ENCODE measurements at places on chromosomes 2 and 18.

- no peak for DNase-seq
Measured at GRCh38 chr2:224174990-224175389, 135.9 kb upstream of the SERPINE2 start.

DNA sequence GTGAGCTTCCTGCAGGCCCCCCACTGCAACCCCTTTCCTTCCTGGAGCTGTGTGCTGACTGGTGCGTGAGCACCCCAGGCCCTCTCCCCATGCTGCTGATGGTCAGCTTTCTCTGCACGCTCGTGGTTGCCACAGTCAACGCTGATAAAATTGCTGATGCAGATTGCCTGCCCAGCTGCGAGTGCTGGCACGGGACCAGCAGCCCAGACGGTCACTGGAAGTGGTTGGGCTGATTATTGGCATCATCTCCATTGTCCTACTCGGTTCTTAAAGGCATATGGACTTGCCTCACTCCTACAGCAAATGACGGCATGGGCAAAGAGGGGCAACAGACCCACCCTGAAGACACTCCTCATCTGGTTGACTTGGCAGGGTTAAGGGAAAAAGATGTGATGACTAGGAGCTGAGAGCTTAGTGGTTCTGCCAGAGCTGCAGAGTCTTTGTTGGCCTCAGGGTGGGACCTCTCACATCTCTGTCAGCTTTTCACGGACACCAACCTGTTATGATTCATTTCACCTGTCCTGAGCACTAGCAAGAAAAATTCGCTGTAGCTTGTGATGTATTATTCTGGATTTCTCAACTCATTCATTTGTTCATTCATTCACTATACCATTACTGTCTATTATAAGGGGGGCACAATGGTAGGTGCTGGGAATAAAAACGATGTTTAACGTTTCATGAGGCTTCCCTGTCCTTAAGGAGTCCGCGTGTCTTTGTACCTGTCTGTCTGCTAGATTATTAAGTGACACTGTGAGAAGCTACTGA, 38.4 kb downstream of the PAX8 start:
- DNase-seq = no peak

DNA sequence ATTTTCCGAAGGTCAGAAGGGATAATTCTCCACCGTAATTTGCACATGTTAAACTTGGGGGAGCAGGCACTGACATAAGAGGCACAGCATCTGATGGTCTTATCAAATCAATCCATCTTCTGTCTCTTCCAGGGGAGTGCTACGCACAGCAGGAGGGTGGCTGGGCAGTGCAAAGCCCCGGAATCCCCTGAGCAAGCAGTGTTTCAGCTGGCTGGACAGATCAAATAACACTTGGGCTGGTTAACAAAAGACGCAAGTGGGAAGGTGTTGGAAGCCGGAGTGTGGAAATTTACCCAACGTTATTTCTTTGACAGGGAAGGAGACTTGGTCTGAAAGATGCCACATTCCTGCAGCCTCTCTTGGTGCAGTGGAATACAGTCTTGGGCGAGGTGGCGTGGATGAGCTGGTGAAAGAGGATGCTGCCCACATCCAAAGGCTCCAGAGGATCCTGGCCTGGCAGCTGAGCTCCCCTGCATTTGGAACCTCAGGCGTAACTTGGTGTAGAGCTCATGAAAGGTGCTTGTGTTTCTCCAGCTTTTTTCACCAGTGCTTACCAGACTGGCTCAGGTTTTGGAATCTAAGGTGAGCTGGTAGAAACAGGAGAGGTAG, 103.0 kb downstream of the MAPK4 start:
- DNase-seq = no peak

DNA sequence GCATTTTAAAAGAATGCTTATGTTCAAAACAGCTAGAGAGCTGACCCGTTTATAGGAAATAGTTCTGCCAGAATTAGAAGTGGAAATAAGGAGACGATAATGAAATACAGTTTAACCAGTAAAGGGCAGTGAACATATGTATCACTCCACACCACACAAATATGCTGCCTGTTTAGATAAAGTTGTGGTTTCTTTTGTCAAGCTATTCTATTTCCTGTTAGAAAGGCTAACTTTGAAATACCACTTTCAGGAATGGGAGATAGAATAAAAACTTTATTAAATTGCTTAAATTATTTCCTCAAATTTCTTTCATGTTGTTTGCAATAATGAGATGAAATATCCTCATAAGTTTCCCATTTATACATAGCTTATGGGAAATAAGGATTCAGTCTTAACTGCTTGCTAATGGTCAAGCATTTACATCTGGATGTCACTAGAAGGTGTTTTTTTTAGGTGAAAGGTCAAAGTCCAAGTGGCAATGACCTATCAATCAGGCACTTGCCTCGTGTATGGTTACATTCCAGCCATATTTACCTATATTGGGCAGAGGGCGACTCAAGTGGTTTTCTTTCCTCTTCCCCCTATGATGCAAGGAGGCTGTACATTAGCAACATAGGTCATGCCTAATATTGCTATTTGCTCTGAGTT, 148.9 kb downstream of the ZEB2 start:
- DNase-seq = no peak

DNA sequence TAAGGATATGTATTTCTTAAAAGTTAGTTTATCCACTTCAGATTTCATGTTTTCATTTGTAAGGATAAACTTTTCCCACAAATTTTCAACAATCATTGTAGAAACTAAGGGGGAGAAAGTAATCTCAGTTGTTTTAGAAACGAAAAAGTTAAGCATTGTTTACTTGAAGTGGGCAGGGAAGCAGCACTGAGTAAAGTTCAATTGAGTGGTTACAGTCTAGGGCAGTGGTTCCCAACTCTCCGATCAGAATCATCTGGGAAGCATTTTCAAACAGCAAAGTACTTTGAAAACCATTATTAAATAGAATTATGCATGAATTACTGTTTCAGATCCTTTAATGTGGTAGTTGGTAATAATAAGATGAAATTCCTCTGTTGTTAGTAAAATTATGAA, 12.5 kb downstream of the MRPL35 start:
- DNase-seq = no peak

DNA sequence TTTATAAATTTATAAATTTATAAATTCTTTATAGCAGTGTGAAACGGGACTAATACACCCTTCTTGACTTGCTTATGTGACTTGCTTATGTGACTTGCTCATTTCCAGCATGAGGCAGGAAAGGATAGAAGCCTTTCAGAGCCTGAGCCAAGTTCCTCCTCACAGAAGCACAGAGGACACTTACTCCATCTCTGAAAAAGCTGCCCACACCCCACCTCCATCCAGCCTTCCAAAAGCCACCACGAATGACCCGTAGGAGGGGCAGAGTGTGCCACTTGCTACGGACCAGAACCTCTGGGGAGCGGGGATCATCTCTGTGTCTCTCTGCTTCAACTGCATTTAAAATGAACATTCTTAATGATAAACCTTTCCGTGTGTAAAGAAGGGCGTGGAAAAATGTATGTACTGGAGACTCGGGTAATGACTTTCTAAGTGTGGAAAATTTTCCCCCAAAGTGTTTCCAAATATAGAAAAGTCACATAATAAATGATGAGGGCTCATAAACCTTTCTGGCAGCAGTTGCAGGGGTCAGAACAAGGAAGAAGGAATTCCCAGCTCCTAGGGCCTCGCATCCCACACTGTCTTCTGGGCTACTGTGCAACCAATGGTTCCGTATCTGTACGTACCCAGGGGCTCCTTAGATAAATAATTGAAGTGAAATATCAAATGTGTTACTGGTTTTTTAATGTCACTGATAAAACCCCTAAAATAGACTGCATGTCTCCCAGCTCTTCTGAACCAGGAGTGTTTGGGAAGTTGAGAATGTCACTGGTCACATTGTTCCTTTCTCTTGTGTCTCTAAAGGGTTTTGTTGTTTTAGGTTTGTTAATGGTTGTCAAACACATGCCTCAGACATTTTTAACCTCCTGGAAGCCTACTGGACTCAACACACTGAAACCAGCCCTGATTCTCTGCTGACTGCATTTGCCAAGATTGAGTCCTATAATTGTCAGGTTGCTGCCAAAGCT, 104.5 kb upstream of the LTBP1 start:
- no peak for DNase-seq

DNA sequence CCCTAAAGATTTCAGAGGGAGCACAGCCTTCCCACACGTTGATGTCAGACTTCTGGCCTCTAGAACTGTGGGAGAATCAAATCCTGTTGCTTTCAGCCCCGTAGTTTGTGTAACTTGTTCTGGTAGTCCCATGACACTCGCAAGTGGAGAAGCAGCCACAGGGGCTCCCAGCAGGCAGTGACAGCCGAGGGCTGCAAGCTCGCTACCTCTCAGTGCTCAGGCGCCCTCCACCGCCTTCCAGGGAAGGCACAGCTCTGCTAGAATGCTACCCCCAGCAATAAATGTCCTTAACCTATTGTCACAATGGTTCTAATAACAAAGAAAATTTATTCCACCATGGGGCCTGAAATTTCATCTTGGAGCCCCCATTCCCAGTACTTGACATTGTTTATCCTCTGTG, 143.1 kb upstream of the ZNF236 start:
- no peak for DNase-seq

GRCh38 chr2:50575232-50575631, 456.7 kb downstream of the NRXN1 start:
- no peak for DNase-seq

GRCh38 chr2:10529611-10530010, 81.5 kb upstream of the ODC1 start:
- no peak for DNase-seq

DNA sequence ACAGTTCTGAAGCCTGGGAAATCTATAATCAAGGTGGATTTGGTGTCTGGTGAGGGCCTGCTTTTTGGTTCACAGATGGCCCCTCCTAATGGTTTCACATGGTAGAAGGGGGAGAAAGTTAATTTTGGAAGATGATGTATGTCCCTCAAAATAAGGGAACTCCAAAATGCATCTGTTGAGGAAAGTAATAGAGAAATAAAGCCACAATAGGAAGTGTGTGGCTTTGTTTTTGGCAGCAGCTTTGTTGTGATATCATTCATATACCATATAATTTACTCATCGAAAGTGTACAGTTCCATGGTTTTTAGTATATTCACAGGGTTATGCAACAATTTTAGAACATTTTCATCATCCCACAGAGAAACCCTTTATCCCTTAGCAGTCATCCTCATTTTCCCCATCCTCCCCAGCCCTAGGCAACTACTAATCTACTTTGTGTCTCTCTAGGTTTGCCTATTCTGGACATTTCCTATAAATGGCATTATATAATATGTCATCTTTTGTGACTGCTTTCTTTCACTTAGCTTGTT, 274.0 kb upstream of the FAM98A start:
- no peak for DNase-seq

GRCh38 chr18:48279312-48279711, 129.9 kb downstream of the ZBTB7C start:
- DNase-seq = no peak

GRCh38 chr2:120435671-120436459, 89.9 kb downstream of the INHBB start:
- DNase-seq = no peak

GRCh38 chr18:12014521-12015415, 33.5 kb downstream of the IMPA2 start:
- no peak for DNase-seq

DNA sequence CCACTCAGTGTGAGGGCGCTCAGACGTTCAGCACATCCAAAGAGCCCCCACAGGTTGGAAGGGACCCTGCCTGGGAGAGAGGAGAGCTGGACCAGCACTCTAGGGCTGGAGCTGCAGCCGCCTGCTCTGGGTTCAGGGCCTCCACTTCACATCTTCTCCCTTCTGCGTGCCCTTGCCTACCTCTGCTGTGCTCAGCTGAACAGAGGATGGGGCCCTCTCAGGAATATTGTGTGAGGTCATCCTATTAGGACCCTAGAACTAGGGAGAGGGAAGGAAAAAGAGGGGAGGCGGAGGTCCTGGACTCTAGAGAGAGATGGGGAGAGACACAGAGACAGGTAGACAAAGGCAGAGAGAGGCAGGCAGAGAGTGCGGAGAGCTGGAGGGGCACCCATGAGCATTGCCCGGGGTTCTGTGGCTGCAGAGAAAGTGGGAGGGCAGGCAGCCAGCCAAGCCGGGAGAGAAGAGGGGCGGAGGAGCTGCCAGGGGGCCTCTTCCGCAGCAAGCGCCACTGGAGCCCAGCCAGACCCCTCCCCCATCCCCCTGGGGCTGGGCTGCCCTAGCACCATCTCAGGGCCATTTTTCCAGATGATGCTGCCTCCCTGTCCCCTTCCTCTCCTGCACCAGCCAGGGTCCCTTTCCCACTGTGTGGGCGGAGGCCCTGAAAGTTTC, 8.3 kb upstream of the TNS1 start:
- DNase-seq = no peak

DNA sequence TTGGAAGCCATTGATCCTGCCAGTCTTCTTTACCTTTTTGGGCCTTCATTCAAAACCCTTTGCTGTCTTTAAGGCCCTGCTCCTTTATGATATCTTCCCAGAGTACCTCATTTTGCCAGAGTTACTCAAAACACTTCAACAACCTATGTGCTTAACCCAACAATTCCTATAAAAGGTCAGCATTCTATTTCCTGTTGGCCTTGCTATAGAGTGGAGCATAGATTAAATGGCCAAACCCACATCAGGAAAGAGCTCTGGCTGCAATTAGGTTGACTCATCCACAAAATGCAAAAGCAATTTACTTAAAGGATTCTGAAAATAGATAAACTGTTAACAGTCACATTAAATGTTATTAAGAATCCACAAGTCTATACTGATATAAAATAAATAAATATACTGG, 21.2 kb downstream of the MRPL33 start:
- DNase-seq = no peak

GRCh38 chr2:14779252-14779651, 146.7 kb downstream of the LRATD1 start:
- no peak for DNase-seq

DNA sequence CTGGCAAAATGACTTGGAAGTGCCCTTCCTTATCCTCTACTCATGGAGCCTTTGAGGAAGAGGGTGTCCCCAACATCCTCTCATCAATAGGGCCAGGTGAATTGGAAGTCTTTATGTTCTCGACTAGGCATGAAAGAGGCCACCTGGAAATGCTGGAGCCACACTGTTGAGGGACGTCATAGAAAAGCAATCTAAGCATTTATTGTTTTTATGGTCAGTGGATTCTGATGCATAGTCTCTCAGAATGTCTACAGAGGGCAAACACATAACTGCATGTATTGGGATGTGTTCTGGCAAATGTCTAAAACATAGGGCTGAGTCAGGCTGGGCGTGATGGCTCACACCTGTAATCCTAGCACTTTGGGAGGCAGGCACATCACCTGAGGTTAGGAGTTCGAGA, 246.6 kb upstream of the SP5 start:
- no peak for DNase-seq

GRCh38 chr2:17800693-17801458, 15.4 kb upstream of the MSGN1 start:
- DNase-seq = no peak

- DNase-seq = peak; percentile 8
Measured at GRCh38 chr2:17877811-17878280, 621 bp upstream of the KCNS3 start.

- DNase-seq = no peak
Measured at GRCh38 chr2:42084231-42084671, 36.4 kb downstream of the PKDCC start.
